ENCODE measurements at places on chromosomes 11 and 22. TPM values are rescaled to one million over a fixed set of nuclear protein-coding genes. Genes with fewer than 3 reads are reported as not detected.
A peak's percentile ranks its signal among the peaks of the same experiment; 100 is the strongest.

The CARD10 gene
- total RNA-seq, result 14.9 TPM

- H3K27ac ChIP-seq, result no peak overlapping the region
- no peaks in the 10 kb centered on the region for H3K27me3 ChIP-seq
- no peaks in the 10 kb centered on the region for H3K4me1 ChIP-seq
- no peak overlapping the region for H3K4me3 ChIP-seq
- no peaks in the 10 kb centered on the region for H3K36me3 ChIP-seq
- no peak for DNase-seq
Observed at GRCh38 chr22:42248995-42249394, 21.5 kb downstream of the TCF20 start.

DNA sequence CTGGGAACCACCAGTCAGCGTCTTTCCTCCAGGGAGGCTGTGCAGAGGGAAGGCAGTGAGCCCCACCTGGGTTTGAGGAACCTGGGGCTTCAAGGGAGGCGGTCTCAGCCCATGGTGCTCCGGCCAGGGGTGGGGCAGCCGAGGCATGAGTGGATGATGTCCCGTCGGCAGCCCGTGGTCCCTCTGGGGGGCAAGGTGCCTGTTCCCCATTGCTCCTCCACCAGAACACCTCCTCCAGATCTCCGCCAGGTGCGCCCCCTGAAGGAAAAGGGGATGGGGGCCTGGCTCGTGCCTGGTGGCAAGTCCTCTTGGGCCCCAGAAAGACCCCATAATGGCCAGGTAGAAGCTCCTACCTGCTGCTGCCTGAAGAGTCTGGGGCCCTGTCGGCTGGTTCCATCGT lies 94.1 kb downstream of the KCNQ1 start:
- H3K27me3 ChIP-seq, result no peaks in the 10 kb centered on the region
- peaks cover 6% of the 10 kb centered on the region for H3K4me1 ChIP-seq
- H3K27ac ChIP-seq, result no peak overlapping the region
- no peaks in the 10 kb centered on the region for H3K36me3 ChIP-seq
- peak; percentile 38 for DNase-seq

The IGSF22 gene
- 2.3 TPM for total RNA-seq

The PCF11 gene
- 58.6 TPM for total RNA-seq

DNA sequence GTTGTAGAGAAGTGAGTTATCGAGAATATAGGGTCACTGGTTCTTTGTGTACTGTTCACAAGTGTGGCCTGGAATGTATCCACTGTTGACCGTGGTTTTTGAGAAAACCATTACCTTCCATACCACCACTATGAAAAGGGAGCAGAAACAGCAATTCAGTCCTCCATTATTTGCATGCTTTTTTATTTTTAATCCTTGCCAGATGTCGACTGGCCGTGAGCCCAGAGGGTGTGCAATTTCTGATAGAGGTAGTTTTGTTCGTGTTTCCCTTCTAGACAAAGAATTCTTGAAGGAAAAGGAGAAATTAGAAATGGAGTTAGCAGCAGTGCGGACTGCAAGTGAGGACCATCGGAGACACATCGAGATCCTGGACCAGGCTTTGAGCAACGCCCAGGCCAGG lies 81.7 kb downstream of the AMOTL1 start:
- no peaks in the 10 kb centered on the region for H3K27me3 ChIP-seq
- no peak overlapping the region for H3K27ac ChIP-seq
- no peak for DNase-seq
- peaks cover 21% of the 10 kb centered on the region for H3K4me1 ChIP-seq
- peaks cover 46% of the 10 kb centered on the region for H3K36me3 ChIP-seq
- H3K4me3 ChIP-seq, result no peak overlapping the region

- no peaks in the 10 kb centered on the region for H3K36me3 ChIP-seq
- H3K27me3 ChIP-seq, result no peaks in the 10 kb centered on the region
- no peak overlapping the region for H3K4me3 ChIP-seq
- no peaks in the 10 kb centered on the region for H3K4me1 ChIP-seq
- H3K27ac ChIP-seq, result no peak overlapping the region
Observed at GRCh38 chr11:29751618-29752017, 265.2 kb downstream of the KCNA4 start.

The BCL2L13 gene
- 41.2 TPM for total RNA-seq
